ENCODE measurements at places on chromosomes 11 and 22. TPM values are rescaled to one million over a fixed set of nuclear protein-coding genes. Genes with fewer than 3 reads are reported as not detected.

The TBX1 gene
- total RNA-seq: 0.48 TPM

The LIN7C gene
- total RNA-seq: 17.4 TPM

- DNase-seq: peak; percentile 54
Measured at GRCh38 chr22:19503869-19504268, 20.3 kb downstream of the CLDN5 start.

DNA sequence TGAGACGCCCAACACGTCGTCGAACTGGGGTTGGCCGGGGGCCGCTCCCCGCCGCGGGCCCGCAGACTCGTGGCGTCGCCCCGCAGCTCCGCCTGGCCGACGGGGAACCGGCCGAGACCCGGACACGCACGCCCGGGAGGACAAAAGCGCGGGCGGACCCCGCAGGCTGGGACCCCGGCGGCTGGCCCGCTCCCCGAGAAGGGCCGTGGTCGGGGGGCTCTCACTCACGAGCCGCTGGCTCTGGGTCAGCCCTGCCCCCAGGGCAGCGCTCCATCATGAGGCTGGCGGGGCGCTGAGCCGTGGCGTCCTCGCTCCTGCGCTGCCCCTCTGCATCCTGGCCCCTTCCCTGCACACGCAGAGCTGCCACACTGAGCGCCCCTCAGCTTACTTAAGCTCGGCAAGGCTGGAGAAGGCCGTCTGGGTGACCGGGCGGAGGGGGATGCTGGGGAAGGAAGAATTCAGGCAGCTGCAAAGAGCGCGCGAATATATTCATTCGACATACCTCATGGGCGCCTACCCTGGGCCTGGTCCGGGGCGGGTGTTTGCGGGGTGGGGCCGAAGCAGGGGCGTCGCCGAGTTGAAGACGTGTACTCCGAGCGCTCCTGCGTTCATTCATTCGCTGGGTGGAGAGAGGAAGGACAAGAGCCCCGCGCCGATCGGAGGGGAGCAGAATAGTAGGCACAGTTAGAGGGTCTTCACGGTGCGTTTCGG, 579 bp upstream of the CYB5R2 start:
- no peak for DNase-seq
